ENCODE measurements at places on chromosomes 2 and 18.

GRCh38 chr2:233413559-233414272, 59.4 kb downstream of the DGKD start:
- peak; percentile 87 for DNase-seq

- DNase-seq = no peak
Measured at GRCh38 chr2:144439993-144440392, 79.9 kb downstream of the ZEB2 start.

- no peak for DNase-seq
Measured at GRCh38 chr18:65146482-65147021, 604.3 kb upstream of the CDH7 start.

DNA sequence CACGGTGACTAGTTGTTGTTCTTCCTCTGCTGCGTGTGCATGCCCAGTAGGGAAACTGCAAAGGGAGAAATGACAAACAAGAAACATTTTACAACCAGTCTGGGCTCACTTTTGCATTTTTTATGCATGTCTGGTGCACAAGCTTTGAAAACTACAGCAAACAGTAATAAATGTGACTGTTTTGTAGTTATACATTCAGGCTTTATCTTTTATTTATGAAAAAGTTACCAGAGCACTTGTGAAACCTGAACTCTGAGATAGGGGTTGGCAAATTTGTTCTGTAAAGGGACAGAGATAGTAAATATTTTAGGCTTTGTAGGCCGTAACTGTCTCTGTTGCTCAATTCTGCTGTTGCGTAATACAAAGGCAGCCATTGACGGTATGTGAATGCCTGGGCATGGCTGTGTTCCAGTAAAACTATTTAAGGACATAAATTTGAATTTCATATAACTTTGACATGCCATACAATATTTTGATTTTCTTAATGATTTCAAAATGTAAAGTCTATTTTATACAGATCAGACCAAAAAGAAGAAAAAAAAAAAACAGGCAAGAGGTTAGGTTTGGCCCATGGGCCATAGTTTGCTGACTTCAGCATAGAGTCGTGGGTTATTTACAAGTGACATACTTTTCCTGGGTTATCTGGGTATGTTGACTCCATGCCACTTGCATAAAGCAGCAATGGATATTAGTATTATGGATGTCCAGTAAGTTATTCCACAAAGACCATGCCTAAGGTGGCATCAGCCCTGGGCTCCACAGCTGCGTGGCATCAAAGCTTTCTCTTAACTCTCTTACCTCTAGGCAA, 53.6 kb upstream of the EML6 start:
- DNase-seq = peak; percentile 89

DNA sequence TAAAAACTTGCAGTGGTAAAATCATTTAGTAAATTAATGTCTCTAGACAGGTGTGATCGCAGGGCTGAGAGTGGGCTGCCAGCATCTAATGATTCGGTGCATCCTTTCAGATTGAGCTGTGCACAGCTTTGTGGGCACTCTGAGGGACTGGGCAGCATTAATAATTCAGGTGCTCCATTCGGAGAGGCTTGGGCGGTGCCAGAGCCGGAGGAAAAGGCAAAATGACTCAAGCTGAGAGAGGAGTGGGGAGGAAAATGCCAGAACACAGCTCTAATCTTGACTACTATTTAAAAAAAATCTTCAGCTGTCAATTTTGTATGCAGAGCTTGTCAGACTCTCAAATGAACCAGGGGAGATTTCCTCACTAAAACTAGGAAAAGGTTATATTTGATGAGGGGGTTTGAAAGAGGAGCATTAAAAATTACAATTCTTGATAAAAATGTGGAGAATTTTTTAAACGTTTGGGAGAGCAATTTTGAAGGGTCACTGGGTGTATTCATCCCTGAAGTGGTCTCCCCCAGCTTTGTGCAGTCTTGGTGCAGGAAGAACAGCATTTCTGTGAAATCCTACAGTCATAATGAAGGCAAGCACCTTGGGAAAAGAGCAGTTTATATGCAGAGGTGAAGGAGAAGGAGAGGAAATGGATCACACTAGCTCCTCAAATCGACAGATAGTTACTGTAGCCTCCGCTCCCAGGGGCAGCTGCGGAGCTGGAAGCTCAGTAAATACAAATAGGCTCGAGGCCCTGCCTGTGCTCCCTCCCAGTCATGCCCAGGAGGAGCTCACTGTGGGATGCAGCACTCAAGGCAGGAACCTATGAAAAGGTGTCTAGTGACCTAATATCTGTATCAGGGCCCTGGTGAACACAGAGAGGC, 535.4 kb upstream of the RAB6C start:
- DNase-seq = no peak

- DNase-seq = no peak
Measured at GRCh38 chr18:21074336-21075323, 37.0 kb downstream of the ROCK1 start.

GRCh38 chr2:32851777-32852439, 94.8 kb upstream of the LTBP1 start:
- peak; percentile 21 for DNase-seq

DNA sequence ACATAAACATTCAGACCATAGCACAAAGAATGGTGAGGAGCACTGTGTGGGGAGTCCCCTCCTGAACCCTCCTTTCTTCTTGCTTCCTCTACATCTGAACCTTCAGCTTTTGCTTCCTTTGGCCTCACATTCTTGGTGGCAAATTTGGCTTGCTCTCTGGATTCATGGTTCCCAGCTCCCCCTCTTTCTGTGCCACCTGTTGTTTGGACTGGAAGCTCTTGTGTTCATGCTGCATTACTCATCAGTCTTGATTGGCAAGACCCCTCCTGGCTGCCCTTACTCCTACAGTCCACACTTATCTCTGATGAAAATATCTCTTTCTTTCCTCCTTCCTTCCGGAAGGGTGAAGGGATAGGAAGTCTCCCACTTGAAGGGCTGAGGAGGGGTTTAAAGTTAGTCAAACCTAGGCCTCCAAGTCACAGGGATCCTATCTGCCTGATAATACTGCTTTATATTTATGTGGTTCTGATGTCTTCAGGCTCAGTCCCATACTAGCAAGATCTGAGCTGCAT, 70.0 kb downstream of the MYO3B start:
- DNase-seq = no peak

GRCh38 chr2:208255557-208256106, 761 bp upstream of the IDH1 start:
- no peak for DNase-seq

DNA sequence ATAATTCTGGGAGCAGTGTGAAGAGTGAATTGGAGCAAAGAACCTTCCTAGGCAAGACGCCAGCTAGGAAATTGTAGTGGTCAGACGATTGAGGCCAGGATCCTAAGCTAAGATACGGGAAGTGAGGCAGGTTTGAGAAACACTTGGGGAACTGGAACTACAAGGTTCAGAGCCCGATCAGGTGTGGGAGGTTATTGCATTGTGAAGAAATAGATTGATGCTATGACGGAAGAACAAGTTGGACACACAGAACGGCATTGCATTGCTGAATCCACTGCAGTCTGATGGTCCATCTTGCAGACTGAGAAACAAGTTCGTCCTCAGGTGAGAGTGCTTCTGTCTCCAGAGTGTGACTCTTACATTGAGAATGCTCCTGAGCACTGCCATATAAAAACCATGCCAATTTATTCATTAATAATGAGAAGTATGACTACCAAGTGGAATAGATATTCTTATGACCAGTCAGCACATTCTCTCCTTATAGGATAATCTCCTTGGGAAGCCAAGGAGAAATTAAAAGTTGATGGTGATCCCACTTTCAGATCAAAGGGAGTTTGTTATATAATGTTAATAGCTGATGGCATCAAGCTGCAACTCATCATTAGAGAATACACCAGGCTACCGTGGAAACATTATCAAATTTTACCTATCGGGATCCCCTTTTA, 30.9 kb downstream of the ANTXR1 start:
- no peak for DNase-seq

DNA sequence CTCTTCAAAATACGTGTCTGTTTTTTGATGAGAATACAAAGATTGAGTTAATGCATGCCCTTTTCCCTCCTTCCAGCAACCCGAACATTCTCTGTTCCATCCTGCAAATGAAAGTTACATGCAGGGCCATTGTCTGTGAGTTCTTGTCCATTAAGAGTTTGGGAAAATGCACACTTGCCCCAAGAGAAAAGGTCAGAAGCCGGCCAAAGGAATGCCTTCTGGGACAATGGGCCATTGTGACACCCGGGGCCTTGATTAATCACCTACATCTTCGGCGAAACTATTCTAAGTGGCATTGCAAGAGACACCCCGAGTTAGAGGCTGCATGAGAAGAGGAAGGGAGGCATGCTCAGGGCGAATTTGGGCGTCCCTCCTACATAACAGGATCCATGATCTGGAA, 73.7 kb upstream of the COPS8 start:
- no peak for DNase-seq

DNA sequence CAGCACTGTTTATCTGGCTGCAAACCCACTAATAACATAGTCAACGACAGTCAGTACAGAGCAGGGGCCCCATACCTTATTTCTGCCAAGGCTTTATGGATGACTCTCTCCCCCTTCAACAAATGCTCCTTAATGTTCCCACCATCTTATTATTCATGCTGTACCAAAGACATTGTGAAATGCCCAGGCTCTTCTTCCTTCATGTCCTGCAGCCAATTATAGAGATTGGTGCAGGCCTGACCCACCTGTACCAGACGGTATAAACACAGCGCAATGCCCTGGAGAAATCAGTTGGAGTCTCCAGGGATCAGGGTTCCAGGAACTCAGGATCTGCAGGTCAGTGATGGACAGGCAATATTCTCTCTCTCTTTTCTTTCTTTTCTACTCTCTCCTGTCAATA, at the start of gene IL1F10:
TSS of gene IL1F10 (plus strand) at position 290 of the 400 bp plus-strand sequence. CDS start 4,769 bp downstream, outside the sequence.
- no peak for DNase-seq

- DNase-seq = no peak
Measured at GRCh38 chr2:213696442-213696841, 412.2 kb downstream of the SPAG16 start.

GRCh38 chr2:185507719-185508118, 230.9 kb upstream of the FSIP2 start:
- DNase-seq = no peak

GRCh38 chr2:48600917-48601316, 16.7 kb upstream of the GTF2A1L start:
- peak; percentile 65 for DNase-seq

- peak; percentile 43 for DNase-seq
Measured at GRCh38 chr2:223734346-223734745, 103.0 kb downstream of the AP1S3 start.

Measured in fibroblast of gingiva (primary cell).